ENCODE measurements at places on chromosomes 2 and 18. TPM values are rescaled to one million over a fixed set of nuclear protein-coding genes. Genes with fewer than 3 reads are reported as not detected.

DNA sequence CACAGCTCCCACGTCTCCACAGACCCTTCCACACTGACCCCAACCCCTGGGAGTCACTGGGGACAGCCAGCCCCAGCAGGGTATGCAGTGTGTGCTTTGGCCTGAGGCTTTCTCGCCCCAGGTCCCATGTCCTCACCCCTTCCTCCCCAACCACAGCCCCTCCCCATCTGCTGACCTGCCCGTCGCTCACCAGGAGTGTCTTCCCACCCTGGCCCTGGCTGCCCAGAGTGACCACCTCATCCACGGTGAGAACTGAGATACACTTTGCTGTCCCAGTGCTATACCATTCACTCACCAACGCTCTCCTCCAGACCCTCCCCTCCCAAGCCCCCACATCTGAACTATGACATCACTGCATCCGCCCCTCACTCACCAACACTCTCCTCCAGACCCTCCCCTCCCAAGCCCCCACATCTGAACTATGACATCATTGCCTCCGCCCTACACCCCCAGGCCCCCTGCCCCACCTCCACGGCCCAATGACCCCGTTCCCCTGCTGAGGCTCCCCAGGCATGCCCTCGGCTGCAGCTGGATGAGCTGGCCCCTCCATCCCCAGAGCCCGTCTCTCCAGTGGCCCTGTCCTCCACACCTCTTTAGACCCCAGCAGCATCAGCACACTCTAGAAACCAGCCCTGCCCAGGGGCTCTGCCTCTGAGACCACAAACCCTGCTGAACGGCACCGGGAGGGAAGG lies 55.2 kb downstream of the ANKMY1 start:
- DNase-seq, result no peak

- no peak for DNase-seq
Measured at GRCh38 chr2:144796936-144797335, 277.0 kb upstream of the ZEB2 start.

The GAREM1 gene
- 16.2 TPM for total RNA-seq

DNA sequence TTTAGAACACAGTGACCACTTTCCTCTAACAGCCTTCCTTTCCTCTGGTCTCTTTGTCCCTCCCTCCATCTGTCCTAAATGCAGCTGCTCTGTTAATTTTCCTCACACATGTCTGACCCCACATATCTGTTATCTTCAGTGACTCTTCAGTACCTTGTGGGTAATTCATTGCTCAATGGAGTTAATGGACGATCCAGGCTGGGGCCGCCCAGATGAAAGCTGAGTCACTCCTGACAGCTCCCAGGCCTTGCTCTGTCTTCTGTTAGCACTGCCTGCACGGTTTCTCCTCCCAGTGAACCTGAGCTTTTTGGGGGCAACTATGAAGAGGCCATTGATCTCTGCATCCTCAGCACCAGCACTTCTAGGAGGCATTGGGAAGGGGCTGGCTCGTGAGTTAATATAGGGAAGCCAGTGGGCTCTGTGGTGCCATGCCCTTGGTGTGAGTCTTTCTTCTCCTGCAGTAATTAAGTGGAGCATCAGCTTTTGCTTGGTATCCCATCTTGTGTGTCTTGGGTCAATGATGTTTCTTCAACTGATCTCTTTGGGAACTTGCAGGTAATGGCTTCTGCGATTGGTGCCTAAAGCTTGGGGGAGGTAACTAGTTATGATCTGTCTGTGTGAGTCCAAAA lies 67.3 kb downstream of the SNORC start:
- no peak for DNase-seq

GRCh38 chr2:163155279-163155883 lies 316.8 kb upstream of the KCNH7 start:
- DNase-seq, result no peak

The FOXI3 gene
- total RNA-seq, result 2.3 TPM

DNA sequence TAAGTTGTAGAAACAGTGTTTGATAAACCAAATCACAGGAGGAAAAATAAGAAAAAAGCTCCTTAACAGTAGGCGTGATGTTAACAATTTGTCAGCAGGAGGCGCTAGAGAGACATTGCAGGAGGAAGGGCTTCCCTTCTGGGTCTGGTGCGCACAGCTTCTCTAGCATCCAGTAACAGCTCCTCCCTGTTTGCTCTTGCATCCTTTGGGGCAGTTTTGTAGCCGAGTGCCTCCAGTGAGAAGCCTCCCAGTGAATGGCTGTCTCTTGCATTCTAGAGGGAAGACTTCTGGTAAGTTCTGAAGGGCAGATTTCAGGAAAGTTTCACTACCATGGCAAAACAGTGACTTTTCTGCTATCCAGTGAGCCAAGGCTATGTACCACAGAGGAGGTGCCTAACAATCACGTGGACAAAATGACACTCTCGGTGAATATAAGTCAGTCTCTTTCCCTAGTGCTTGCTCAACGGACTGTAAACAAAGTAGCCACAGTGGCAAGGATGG lies 9.5 kb upstream of the ZNF396 start:
- peak; percentile 85 for DNase-seq

DNA sequence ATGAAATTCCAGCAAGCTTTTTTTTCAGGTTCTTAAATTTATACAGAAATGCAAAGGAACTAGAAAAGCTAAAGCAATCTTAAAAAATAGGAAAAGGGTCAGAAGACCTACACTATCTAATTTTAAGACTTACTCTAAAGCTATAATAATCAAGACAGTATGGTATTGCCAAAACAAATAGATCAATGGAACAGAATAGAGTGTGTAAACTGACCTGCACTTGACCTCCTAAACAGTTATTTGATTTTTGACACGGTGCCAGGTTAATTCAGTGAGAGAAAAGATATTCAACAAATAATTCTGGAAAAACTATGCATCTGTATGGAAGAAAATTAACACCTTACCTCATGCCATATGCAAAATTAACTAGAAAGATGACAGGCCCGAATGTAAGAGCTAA lies 73.6 kb downstream of the OLA1 start:
- DNase-seq, result no peak

DNA sequence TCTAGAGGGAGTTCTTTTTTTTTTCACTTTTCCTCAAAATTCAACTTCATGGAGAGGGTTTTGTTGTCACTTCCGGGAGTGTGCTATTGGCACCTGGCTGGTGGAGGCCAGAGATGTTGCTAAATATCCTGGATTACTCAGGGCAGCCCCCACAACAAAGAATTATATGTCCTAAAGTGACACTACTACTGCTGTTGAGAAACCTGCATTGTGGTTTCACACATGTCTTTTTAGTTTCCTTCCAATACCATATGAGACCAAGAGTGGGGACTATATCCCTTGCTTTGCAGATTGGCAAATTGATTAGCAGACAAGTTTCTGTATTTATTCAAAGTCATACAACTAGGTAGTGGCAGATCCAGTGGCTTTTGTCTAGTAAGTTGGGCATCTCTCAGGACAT lies 826.8 kb downstream of the TRIB2 start:
- no peak for DNase-seq

The ACADL gene
- total RNA-seq, result 18.5 TPM

Data from testis (tissue), 5 donors.